HL-60 (cell line): ENCODE measurements at places on chromosomes 5 and 9.
A peak's percentile ranks its signal among the peaks of the same experiment; 100 is the strongest.

GRCh38 chr9:7011395-7012067 lies 253.8 kb downstream of the KDM4C start:
- DNase-seq = peak; percentile 91

GRCh38 chr5:173429489-173430150 lies 101.4 kb upstream of the STC2 start:
- no peak for DNase-seq

DNA sequence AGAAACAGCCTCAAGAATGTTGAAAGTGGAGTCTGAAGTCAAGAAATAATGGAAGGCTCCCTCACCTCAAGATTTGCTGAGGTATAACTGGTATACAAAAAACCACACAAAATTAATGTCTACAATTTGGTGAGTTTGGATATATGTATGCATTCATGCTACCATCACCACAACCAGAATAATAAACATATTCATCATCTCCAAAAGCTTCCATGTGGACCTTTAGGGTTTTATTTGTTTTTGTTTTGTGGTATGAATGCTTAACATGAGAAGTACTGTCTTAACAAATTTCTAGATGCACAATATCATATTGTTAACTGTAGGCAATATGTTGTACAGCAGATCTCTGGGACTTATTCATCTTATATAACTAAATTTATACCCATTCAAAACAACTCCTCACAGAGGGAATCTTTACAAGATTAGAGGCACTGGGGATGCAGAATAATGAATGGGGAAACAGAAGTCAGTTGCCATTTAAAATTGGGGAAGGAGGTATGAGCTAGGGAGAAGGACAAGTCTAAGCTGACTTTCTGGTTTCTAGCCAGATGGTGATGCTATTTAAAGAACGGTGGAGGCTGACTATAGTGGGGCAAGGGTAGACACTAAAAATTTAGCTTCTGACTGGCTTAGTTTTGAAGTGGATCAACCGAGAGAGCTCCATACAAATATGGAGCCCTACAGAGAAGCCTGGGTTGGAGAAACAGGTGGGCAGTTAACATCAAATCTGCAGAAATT lies 213.9 kb downstream of the BNC2 start:
- no peak for DNase-seq

DNA sequence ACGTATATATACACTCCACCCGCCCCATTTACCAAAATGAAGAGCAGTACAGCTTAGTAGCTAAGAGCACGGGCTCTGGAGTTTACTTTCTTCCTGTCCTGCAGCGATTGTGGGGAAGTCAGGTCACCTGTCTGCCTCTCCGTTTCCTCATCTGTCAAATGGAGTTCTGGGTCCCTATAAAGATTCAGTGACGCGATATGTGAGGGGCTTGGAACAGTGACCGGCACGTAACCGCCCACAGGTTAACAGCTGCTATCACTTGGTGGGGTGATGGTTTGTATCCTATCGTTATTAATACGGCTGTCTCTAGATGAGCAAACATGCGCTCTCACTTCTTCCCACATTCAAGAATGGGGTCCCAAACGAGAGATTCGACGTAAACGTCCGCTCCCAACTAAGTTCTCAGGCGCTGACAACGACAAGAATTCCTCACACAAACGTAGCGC lies 426 bp downstream of the FAM114A2 start:
- DNase-seq = peak; percentile 12

DNA sequence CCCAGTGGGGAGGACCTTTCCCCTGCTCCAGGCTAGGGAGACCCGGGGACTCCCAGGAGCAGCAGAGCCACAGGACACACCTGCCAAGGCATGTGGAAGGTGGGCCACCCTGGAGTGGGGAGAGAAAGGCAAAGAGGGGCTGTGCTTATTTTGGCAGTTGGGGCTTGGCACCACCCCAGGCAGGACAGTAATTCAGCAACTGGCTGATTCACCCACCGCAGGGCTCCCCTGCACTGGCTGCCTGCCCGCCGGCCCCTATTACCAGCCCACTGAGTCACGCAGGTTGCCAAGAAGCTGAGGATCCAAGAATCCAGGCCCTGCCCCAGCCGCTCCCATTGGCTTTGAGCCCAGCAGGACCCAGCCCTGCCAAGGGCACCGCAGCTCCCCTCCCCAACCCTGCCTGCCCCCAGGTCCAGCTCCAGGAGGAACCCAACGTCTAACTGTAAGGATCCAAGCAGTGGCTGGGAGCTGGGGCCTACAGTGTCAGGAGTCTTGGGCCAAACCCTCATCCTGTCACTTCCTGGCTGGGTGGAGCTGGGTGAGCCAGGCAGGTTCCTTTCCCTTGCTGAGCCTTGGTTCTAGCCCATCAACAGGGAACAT lies 14.2 kb upstream of the RALGDS start:
- DNase-seq = no peak

DNA sequence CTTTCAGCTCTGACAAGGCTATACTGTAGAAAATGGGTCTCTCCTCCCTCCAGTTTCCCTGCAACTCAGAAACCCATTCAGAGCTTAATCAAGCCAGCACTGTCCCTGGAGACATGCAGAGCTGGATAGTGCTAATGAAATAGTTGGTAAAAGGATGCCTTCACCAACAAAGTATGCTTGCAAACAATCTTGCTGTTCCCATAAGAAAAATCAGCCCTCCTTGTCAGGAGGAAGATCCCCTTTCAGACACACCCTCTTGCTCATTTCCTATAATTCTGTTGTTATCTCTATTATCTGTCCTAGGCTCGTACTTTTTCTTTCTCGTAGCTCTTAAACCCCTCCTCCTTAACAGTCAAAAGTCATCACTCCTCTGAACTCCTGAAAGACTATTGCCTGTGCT lies 9.9 kb upstream of the OSMR start:
- DNase-seq = no peak

DNA sequence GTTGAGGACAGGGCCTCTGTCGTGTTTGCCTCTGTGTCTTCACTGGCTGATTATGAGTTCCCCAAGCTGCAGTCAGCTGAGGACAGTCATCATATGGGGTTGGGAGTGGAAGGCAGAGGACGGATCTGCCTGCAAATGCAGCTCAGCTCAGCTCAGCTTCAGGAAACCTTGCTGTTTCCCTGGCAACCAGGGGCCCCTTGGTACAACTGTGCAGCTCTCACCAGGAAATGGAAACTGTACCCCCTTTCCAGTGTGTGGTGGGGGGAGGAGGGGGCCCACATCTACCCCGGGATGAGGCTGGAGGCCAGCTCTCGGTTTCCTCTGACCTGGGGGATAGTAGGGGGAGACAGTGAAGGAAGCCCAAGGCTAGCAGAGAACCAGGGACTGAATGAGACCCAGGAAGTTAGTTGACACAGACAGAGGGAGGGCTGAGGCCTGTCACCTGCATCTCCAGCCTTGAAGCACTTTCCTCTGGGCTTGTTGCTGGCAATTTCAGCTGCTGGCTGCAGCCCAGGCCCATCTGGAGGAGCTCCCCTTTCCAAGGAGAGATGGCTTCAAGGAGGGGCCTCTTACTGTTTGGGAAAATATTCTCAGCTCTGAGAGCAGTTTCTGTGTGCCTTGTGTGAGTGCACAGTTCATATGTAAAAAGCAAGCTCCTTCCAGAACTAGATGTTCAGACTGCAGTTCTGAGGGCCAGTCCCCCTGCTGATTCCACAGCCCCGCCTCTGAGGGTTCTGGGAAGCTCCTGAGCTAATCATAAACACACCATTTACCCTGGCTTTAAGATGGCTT lies 6.9 kb downstream of the ANXA6 start:
- peak; percentile 99 for DNase-seq

DNA sequence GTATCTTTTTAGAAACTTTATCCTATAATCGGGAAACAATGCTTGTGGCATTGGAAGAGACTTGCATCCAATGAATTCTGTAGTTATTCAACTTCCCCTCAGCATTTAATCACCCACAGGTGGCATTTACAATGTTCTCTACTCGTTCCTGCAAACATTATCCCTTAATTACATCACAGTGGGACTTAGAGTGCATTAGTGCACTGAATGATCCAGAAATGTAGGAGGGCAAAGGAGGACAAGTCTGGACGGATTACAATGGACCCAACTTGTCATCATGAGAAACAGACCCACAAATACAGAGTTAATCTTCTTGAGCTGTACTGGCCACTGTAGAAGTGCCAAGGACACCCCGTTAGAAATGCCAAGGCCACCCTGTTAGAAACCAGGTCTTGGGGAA lies 129.1 kb downstream of the DOCK8 start:
- DNase-seq = no peak

DNA sequence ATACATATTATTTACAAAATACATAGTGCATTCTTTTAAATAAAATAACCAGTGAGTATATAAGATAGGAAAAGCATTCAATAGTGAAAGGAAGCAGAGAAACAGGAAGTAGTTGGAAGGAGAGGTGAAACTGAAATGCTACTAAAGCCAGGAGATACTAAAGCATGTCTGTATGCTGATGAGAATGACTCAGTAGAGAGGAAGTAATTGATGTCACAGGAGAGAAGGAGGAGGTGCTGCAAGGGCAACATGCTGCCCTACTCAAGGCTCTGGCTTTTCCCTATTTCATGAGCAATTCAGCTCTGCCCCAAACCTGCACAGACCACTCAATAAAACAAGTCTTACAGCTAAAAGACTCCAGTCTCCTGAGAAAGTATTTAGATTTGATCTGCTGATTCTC lies 108.5 kb upstream of the TXNDC8 start:
- DNase-seq = no peak
